Fibroblast of mammary gland (primary cell): ENCODE measurements at places on chromosomes 5 and 9.
A peak's percentile ranks its signal among the peaks of the same experiment; 100 is the strongest.

DNA sequence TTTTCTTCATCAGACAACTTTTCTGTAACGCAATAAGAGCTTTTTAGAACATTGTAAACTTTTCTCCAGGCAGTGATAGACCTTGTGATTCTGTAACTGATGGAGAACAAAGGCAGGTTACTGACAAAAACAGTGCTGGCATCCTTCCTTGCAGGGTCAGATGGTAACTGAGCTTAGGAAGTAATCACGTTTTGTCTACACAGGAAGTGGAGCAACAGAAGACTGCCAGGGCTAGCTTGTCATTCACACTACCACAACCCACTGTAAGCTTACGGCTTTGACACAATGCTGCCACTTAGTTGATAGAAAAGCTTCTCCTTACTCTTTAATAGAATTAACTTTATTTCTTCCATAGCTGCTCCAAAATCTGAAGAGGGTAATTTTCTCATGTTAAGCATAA is 46.8 kb downstream of the FBN2 start:
- DNase-seq = peak; percentile 52

- no peak for DNase-seq
These were observed 49.5 kb downstream of the SEMA4D start for GRCh38 chr9:89448381-89448780.

- no peak for DNase-seq
These were observed 18.7 kb upstream of the CARNMT1 start for GRCh38 chr9:75046725-75047345.

- DNase-seq = no peak
These were observed 276.4 kb downstream of the NR2F1-AS1 start for GRCh38 chr5:93304456-93305250.
